ENCODE measurements at places on chromosomes 4 and X.

DNA sequence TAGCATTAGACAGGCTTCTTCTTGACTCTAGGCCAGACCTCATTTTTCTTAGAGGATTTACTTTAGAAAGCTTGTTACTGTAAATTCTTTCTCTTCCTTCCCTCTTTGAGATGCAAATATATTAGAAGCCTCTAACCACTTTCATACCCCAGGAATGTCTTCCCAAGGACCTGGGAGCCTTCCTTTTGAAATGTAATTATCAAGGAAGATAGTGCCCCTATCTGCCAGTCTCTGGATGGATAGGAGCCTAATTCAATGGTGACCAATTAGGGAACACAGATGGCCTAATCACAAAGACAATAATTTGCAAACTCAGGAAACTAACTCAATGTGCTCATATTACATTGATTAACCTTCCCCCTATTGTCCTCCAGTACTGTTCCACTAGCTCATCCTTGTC, 145.6 kb upstream of the DCAF8L1 start:
- no peak for DNase-seq

GRCh38 chr4:954211-955020, 19.0 kb downstream of the DGKQ start:
- DNase-seq: no peak

- peak; percentile 82 for DNase-seq
Observed at GRCh38 chrX:14029425-14030173, at the start of gene GEMIN8. Gene GEMIN8, minus strand, starts transcription at chrX:14029892. Its CDS starts 8,414 bp downstream, at chrX:14021478.

DNA sequence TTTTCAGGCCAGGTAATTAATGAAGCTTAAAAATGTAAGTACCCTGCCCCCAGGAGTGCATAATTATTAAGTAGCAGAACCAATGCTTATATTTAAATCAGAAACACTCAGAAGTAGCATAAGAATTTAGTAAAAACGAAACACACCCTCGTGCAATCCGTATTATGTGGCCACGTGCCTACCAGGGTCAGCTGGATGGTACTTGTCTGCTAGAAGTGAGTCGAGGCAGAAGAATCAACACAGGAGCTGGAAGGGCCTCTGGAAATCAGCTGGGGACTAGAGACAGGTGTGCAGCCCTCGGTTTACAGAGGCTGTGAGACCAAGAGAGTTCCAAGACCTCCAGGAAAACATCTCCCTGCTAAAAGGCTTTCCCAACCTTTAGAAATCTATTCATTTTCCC, 559 bp upstream of the FAM47E start:
- DNase-seq: no peak

GRCh38 chr4:97645071-97645821, 498.0 kb downstream of the STPG2 start:
- DNase-seq: peak; percentile 35

DNA sequence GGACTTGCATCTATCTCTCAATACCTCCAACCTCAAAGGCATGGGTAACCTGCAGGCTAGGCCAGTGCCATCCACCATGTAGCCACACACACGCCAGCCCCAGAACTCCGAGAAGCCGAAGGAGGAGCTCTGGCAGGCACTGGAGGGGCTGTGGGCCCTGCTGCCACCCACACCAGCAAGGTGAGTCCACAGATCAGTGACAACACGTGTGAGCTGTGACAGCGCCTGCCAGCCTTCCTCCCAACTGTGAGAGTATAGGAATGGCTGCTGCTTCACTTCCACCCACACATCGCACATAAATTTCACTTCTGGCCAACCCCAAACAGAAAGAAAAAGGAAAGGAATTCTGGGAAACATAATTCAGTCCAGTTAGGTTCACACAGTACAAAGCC, 422.6 kb downstream of the BCOR start:
- no peak for DNase-seq

DNA sequence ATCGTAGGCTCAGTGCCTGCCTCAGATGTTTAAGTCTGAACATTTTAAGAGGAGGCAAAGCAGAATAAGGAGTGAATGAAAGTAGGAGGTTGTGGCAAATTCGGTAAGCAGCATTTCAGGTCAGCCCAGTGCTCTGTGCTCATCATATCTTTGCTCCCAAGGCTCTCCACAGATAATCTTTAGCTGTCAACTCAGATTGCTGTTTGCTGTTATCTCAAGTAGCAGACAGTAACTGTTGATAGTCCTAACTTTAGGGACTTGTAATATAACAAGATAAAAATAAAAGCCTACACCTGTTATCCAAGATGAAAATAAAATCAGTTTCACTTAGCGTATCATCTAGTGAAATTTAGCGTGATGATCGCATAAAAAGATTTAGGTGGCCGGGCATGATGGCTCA, 18.6 kb upstream of the CLTRN start:
- DNase-seq: no peak

DNA sequence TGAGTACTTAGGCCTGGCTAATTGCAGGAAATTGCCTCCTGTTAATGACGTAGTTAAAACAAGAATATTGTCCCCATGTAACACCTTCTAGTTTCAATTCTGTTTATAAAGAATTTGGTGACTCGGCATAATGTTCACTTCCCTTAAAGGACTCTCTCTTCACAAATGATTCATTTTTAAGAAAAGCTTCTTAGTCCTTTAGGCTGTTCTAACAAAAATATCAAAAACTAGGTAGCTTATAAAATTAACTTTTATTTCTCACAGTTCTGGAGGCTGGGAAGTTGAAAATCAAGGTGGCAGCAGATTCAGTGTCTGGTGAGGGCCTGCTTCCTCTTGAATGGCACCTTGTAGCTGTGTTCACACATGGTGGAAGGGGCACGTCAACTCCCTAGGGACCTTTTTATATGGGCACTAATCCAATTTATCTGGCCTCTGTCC, 23.8 kb downstream of the COL25A1 start:
- DNase-seq: no peak

DNA sequence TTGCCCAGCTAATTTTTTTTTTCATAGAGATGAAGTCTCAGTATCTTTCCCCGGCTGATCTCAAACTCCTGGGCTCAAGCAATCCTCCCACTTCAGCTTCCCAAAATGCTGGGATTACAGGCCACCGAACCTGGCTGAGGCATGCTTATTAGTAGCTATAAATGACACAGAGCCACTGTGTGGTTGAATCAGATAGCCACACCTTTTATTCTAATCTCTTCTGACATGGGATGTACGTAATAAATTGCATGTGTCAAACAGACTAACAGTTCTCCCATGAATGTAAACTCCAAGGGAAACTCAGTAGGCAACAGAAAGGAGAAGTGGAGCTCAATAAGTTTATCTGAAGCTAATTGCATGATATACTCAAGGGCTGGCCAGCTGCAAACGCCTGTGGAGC, 139.8 kb upstream of the VCX3A start:
- peak; percentile 57 for DNase-seq

- DNase-seq: no peak
Observed at GRCh38 chr4:139154952-139155557, 22.0 kb downstream of the ELF2 start.

GRCh38 chr4:56723659-56724230, 42.6 kb upstream of the HOPX start:
- DNase-seq: no peak

- DNase-seq: no peak
Observed at GRCh38 chr4:2935762-2936743, 27.2 kb downstream of the NOP14 start.

GRCh38 chr4:180057891-180058671, 2185.1 kb upstream of the TENM3 start:
- no peak for DNase-seq

GRCh38 chr4:17218786-17219185, 293.1 kb downstream of the QDPR start:
- no peak for DNase-seq
